Spinal cord (tissue), 10 donors: ENCODE measurements at places on chromosomes 7 and 10. TPM values are rescaled to one million over a fixed set of nuclear protein-coding genes. Genes with fewer than 3 reads are reported as not detected.
A peak's percentile ranks its signal among the peaks of the same experiment; 100 is the strongest.

DNA sequence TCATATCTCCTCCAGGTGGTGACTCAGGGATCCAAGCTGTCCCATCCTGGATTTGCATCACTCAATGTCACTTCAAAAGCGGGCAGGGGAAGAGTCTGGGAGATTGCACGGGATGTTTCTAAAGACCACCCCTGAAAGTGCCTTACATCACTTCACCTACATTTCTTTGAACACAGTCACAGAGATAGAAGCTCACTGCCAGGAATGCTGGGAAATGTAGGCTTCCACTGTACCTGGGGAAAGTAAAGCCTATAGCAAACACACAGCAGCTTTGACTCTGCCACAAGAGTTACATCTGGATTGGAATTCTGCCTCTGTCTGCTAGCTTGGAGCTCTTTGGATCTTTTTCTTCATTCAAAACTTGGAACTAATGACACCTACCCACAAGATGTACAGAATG lies 300.9 kb downstream of the WDR11 start:
- DNase-seq, result no peak

SORBS1 gene
- 129 TPM for total RNA-seq

CTNNA3 gene
- total RNA-seq, result 63.5 TPM

- no peak for DNase-seq
These were observed 131.1 kb upstream of the ABCB5 start for GRCh38 chr7:20484356-20484755.

DNA sequence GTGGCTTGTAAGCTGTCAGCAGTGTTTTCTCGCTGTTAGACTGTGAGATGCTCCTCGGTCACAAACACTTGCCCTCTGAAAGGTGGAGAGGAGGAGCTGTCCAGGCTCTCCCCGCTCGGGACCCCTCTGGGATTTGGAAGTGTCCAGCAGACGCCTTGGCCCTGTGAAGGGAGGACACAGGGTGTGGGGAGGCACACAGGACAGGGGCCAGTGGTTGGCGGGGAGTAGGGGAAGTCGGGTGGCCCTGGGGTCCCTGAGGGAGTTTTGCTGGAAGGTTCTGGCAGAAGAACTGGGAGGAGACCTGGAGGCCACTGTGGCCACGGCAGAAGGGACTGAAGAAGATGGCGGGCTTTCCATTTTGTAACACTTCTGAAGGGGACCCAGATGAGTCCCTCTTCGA lies 47.2 kb upstream of the DPYSL4 start:
- DNase-seq, result no peak

- no peak for DNase-seq
These were observed 58.6 kb upstream of the COL13A1 start for GRCh38 chr10:69742928-69743602.

DNA sequence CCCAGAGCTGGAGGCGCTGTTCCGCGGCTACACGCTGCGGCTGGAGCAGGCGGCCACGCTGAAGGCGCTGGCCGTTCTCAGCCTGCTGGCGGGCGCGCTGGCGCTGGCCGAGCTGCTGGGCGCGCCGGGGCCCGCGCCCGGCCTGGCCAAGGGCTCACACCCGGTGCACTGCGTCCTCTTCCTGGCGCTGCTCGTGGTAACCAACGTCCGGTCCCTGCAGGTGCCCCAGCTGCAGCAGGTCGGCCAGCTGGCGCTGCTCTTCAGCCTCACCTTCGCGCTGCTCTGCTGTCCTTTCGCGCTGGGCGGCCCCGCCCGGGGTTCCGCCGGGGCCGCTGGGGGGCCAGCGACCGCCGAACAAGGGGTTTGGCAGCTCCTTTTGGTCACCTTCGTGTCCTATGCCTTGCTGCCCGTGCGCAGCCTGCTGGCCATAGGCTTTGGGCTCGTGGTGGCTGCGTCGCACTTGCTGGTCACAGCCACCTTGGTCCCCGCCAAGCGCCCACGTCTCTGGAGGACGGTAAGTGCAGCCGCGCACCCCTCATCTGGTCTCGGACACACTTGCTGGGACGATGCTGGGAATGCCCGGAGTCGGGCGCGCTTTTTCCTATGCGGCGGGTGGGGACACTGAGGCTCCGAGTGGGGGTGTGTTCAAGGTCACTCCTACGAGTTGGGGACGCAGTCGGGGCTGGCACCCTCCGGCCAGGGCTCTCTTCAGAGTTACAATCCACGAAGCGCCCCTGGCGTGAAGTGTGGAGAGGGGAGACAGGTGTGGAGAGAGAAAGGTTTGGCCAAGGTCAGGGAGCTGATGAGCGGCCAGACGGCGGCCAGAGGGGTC lies 717 bp downstream of the ADCY1 start:
- DNase-seq, result no peak

GDF2 gene
- not detected for total RNA-seq

AGAP5 gene
- total RNA-seq, result 10.1 TPM

DNA sequence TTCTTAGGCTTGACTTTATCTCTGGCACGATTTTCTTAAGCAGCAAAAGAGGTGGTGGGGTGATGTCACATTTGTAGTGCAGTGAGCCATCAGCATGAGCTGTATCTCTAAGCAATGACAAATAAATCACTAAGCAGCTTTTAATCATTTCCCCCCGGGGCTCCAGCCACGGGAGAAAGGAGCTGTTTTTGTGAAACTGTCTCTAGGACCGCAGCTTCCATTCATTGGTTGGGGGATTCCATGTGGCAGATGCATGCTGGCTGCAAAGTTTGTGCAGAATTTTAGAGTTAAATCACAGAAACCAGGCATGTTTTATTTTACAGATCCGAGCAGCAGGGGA lies 464 bp downstream of the KIAA1217 start:
- peak; percentile 72 for DNase-seq

GRCh38 chr10:119323085-119324016 lies 116.0 kb downstream of the GRK5 start:
- DNase-seq, result no peak
